ENCODE measurements at places on chromosomes 2 and 18.

- no peak for DNase-seq
These were observed 1113.1 kb upstream of the NRXN1 start for GRCh38 chr2:52145005-52145404.

GRCh38 chr2:226665306-226665831, 134.3 kb downstream of the IRS1 start:
- no peak for DNase-seq

GRCh38 chr18:39705362-39705761, 2139.8 kb upstream of the CELF4 start:
- DNase-seq = no peak

GRCh38 chr2:192119536-192119935, 75.2 kb downstream of the TMEFF2 start:
- no peak for DNase-seq

- no peak for DNase-seq
These were observed 502.2 kb downstream of the NRXN1 start for GRCh38 chr2:50529600-50530218.

DNA sequence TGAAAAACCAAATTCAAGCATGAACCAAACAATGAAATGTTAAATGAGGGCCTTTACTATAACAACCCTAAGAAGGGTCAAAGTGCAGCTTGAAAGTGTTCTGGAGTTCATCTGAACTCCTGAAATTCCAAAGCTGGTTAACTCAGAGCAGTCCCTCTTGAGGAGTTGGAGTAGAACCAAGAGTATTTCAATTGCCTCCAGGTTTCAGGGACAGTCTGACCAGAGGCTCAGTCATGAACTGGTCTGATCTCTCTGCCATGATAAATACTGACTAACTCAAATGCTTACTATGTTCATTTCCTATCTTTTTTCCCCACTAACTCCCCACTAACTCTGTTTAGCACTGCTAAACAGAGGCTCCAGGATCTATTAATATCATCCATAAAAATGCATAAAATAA, 2.7 kb downstream of the STARD7 start:
- no peak for DNase-seq

- DNase-seq = no peak
These were observed 157.2 kb downstream of the RNF152 start for GRCh38 chr18:61735564-61736102.

- DNase-seq = no peak
These were observed 251.1 kb downstream of the CELF4 start for GRCh38 chr18:37314534-37314933.

DNA sequence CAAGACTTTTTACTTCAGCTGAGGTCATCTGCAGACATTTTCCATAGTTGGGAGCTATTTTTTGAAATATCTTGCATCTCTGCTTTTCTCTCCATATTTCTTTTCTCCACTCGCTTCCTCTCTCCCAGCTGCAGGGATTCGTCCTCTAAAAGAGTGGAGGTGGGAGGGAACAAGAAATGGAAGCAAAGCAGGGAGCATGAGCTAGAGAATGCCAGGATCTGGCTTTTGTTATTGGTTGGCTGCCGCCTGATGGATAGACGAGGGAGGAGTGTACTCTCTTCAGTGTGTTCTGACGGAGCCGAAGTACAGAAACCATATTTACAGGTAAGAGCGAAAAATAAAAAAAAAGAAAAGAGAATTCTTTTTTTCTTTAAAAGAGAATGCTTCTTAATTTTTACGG, at the start of gene CSRNP3:
CSRNP3 (plus strand) TSS at position 282 of the 400 bp plus-strand sequence. CDS start 125,368 bp downstream, outside the sequence.
- no peak for DNase-seq

- DNase-seq = no peak
These were observed 481.3 kb upstream of the CHAC2 start for GRCh38 chr2:53286345-53286744.

DNA sequence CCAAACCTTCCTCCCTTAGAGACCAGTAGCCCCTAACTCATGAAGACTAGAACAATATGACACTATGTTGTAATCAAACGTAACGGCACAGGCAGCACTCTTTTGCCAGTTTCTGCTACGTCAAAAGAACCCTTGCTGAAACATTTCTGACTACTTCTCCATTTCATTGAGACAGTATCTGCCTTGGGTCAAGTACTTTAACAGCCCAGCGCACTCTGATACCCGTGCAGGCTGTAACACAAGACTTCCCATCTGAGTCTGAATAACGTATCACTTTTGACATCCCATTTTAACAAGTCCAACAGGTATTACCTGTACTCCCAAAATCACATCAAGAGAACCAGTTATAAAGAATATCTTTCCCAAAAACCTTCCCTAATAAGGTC, 38.4 kb downstream of the TBC1D8 start:
- no peak for DNase-seq

GRCh38 chr2:112523291-112523777, 18.9 kb upstream of the POLR1B start:
- no peak for DNase-seq

- no peak for DNase-seq
These were observed 28.2 kb upstream of the STAT4 start for GRCh38 chr2:191178806-191179514.

DNA sequence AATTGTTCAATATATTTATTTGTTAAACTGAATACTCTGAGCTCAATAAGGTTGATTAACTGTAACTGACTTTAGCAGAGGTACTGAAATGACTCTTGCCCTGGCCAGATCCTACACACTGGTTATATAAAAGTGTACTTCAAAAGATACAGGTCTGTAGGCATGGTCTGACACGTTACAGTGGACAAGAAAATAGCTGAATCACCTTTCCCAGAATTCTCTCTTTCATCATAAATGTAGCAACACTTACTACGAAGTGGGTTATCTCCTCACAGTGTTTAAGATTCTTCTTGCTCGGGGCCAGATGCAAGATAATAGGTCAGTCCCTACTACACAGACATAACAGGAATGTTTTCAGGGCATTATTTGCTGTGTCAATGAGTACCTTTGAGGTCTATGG, 107.0 kb upstream of the ZC3H15 start:
- no peak for DNase-seq

DNA sequence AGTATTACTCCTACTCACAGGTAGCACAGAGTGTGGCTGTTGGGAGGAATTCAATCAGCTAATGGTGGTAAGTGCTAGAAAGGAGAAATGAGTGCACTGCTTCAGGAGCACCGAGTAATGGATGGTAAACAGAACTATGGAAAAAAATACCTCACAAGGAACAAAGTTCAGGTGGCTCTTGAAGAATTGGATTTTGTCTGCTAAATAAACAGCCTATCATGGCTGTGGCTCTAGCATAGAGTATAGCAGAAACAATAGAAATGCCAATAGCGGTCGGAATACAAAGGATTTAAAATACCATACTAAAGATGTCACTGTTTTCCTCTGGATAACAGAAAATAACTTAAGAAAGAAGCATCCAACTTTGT, 482.5 kb downstream of the NUP35 start:
- no peak for DNase-seq

- DNase-seq = no peak
These were observed 675.5 kb upstream of the SLC8A1 start for GRCh38 chr2:41127351-41127750.

- no peak for DNase-seq
These were observed 262.1 kb downstream of the GALNT13 start for GRCh38 chr2:154133823-154134222.

GRCh38 chr2:206890179-206890578, 49.1 kb upstream of the CPO start:
- no peak for DNase-seq

- no peak for DNase-seq
These were observed 95.6 kb upstream of the PDE1A start for GRCh38 chr2:182522405-182522896.

GRCh38 chr2:108392029-108392428, 14.3 kb downstream of the SULT1C4 start:
- DNase-seq = no peak

DNA sequence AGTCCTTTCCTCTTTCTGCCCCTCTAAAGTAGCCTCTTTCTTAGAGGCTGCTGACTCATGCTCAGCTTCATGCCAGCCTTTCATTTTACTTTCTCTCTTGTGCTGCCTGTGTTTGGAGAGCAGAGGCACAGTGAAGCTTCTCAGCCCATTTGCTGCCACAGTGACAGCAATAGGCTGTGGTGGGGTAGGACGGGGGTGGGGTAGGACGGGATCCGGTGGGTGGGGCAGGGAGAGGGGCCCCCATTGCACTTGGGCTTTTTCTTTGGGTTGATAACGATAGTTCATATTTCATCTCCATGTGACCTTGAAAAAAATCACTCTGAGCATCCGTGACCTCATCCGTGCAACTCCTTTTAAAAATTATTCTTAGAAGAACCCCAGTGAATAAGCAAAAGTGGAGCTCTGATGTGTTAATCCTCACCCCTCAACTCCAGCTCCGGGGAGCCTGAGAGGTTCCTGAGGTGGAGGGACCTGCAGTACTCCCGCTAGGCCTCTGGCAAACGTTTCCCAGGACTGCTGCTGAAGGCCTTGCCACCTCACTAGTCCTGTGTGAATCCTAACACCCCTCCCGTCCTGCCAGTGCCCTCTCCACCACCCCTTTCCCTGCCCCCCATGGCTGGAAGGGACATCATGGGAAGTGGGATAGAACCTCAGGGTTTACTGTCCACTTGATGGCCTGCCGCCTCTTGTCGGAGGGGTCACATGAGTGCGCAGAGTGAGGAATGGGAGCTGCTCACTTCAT, 70.8 kb downstream of the INPP4A start:
- DNase-seq = no peak

GRCh38 chr2:215870986-215871385, 142.4 kb downstream of the MREG start:
- DNase-seq = no peak

- no peak for DNase-seq
These were observed 31.0 kb downstream of the TANC1 start for GRCh38 chr2:158999458-158999857.

GRCh38 chr18:32259553-32259952, 69.7 kb downstream of the MEP1B start:
- DNase-seq = no peak

DNA sequence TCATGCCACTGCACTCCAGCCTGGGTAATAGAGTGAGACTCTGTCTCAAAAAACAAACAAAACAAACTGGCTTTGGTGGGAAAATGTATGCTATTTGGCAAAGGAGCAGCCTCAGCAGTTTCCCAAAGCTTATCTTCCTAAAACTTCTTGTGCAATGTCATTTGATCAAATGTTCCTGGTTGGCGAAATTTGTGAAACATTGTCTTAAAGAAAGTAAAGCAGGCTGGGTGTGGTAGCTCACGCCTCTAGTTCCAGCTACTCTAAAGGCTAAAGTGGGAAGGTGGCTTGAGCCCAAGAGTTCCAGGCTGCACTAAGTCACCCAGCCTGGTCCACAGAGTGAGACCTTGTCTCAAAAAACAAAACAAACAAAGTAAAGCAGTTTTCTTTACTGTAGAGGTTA, 17.3 kb upstream of the TAF4B start:
- no peak for DNase-seq

- no peak for DNase-seq
These were observed 26.9 kb upstream of the DARS1 start for GRCh38 chr2:136012315-136012714.

DNA sequence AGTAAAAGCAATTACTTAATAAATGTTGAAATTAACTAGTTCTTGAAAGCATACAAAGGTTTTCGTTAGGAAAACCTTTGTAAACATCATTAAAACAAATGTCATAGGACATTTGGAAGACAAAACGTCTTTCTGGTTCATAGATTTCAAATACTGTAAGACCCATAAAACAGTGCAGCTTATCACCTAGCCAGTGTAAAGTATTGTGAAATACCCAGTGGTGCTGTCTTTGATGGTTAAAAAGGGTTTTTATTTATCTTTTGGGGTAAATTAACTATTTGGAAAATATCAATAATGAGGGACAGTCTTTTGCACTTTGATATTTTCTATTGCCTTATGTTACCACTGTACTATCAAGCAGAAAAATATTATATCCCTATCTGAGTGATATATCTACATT, 120.0 kb upstream of the FAM98A start:
- no peak for DNase-seq

GRCh38 chr18:8808001-8808400, 102.6 kb downstream of the MTCL1 start:
- DNase-seq = no peak

DNA sequence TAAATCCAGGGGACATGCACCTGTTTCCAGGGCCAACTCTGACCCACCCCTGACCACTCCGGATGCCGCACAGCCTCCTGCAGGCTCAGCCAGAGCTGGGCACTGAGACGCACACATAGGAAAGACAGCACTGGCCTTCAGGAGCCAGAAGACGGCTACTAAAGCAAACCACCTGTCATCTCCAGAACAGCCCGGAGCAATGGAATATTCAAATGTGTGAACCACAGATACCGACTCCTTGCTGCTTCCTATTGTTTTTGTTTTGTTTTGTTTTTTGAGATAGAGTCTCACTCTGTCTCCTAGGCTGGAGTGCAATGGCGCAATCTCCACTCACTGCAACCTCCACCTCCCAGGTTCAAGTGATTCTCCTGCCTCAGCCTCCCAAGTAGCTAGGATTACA, 94.0 kb downstream of the LAMA1 start:
- DNase-seq = no peak

- no peak for DNase-seq
These were observed 11.5 kb downstream of the GCC2 start for GRCh38 chr2:108460345-108461037.

DNA sequence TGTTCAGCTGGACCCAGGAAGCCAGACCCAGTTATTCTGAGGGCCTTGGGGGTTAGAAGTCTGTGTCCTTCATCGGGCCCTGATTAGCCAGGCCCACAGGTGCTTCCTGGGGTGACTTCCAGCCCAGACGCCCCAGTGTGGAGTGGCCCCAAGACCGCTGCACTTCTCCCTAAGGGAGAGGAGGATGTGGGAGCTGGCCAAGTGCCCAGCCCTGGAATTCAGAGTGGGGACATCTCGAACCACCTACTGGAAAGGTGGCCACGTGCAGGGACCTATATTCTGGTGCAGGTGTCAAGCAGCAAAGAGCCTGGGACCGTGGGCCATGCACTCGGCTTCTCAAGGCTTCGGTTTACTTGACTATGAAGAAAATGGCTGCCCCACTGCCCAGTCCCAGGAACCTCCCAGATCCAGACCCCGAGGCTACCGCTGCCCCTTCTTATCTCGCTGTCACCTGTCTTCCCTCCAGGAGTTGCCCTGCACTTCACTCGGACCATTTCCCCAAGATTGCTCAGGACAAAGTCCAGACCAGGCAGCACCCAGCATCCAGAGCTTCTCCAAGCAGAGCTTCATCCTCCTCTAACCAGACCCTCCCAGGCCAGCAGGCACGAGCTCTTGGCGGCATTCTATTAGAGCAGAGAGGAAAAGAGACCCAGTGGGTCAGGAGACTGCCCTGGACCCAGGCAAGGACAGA, 142.8 kb upstream of the ID2 start:
- DNase-seq = no peak

GRCh38 chr2:102110171-102110570, 32.4 kb upstream of the IL1R1 start:
- no peak for DNase-seq

GRCh38 chr2:29751390-29751789, 170.0 kb downstream of the ALK start:
- DNase-seq = no peak

DNA sequence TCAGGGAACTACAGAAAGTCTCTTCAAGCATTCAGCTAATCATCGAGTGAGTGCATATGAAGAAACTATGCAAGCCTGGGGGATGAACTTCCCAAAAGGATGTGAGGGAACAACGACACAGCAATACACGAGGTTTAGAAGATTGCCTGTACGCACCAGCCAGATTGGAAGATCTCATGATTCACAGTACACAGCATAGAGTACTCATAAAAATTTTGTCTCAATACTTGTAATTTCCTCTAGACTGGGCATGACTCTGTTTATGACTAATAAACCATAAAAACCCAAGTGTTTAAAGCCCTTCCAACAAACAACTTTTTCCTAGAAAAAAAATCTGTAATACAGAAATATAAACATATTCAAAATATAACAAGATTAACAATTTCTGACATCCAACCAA, 279.7 kb downstream of the KCNJ3 start:
- DNase-seq = no peak

GRCh38 chr2:217177720-217178119, 317.9 kb upstream of the TNP1 start:
- no peak for DNase-seq
